ENCODE measurements at places on chromosomes 5 and 9.
A peak's percentile ranks its signal among the peaks of the same experiment; 100 is the strongest.

DNA sequence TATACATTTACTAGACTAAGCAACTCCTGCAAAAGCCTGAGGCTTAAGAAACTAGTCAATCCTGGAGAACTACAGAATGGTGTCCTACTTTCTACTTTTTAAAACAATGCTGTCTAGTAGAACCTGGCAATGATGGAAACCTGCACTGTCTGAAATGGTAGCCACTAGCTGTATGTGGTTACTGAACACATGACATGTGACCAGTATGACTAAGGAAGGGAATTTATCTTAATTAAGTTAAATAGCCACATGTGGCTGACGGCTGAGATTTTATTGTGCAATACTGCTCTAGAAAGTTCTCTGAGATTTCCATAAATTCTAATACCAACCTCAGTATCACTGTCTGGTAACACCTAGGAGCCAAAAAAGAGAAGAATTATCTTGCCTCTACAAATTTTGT, 44.9 kb upstream of the RAPGEF6 start:
- peak; percentile 55 for DNase-seq

- DNase-seq, result no peak
Measured at GRCh38 chr5:78919796-78920195, 65.3 kb downstream of the ARSB start.

DNA sequence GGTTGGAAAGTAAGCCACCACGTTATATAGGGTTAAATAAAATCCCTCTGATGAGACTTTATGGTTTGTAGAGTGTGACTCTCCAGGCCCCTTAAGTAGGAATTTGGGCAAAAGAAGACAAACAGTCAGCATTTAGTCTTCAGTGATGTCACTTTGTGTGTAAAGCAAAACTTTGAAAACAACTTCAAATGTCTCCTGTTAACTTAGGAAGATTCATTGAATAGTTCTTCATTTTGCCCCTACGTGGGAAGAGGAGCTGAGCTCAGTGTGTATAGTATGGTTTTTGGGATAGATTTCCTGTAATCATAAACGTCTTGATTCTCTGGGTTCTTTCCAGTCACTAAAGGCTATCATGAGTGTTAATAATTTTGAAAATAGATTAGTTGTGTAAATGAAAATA, 101.3 kb downstream of the GADD45G start:
- no peak for DNase-seq

GRCh38 chr5:53667621-53668020, 107.2 kb downstream of the NDUFS4 start:
- no peak for DNase-seq

GRCh38 chr5:126358525-126358924, 64.7 kb upstream of the GRAMD2B start:
- DNase-seq, result no peak

GRCh38 chr9:79615038-79615437, 43.3 kb downstream of the TLE4 start:
- no peak for DNase-seq

DNA sequence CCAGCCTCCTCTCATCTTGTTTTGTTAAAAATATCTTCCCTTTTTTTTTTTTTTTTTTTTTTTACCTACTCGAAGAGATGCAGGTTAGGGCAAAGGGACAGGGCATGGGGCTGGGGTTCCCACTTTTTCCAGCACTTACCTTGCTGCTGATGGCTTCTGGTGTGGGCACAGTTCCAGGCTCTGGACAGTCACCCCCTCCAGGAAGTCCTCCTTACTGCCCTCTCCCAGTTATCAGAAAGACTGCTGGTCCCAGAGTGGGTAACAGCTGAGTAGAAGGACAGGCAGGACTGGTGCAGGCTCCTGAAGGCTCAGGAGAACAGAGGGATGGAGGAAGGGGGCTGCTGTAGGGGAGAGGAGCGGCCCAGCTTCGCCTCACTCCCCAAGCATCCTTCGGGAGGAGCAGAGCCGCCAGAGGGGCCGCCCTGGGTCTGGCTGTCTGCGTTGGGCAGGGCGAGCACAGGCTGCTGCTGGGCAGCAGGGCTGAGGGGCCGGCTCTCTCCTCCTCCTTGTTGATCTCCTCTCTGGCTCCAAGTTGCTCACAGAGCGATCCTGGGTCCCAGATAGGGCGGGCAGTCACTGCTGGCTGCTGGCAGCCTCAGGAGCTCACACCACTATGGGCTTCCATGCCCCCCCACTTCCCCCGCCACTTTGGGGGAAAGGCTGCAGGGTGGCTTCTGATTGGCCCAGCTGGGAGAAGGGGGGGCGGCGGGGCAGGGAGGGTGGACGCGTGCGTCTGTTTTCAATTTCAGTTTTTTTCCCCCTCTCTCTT, at the start of gene PDGFRB:
Gene PDGFRB, minus strand, starts transcription at position 588 of the 769 bp plus-strand sequence. CDS start 18,798 bp downstream, outside the sequence.
- DNase-seq, result peak; percentile 84

- peak; percentile 95 for DNase-seq
Measured at GRCh38 chr5:54743997-54744788, 226.6 kb downstream of the SNX18 start.

DNA sequence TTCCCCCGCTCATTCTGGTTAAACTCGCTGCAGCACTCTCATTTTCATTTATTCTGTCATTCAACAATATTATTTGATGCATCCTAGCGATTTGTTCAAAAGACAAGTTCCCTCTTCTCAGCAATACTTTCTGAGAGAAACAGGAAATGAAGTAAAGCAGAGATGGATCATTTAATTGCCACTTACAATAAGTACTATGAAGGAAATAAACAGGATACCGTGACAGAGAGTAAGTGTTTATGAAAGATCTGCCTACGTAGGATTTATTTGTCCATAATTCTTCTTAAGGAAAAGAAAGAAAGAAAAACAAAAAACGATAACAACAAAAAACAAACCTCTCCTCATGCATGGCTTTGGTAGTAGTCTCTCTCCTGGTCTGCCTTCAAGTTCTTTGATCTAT, 406.8 kb upstream of the ZNF608 start:
- DNase-seq, result no peak

DNA sequence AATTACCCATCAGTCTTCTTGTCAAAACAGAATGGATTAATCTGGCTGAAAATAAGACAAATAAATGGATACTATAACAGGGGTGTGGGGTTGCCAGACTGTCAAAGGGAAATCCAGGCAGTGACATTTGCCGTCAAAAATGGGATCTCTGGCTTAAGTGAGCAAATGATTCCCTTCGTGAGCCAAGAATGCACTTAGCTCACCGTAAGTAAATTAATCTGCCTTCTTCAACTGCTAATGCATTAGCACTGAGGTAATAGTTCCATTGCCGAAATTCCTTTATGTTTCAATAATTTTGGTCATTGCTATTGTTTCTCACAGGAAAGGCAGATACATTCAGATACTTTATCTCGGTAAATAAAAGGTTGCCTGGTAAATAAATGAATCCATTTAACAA, 377.8 kb downstream of the KIAA0825 start:
- no peak for DNase-seq

GRCh38 chr9:89879276-89879675, 274.5 kb downstream of the GADD45G start:
- no peak for DNase-seq

DNA sequence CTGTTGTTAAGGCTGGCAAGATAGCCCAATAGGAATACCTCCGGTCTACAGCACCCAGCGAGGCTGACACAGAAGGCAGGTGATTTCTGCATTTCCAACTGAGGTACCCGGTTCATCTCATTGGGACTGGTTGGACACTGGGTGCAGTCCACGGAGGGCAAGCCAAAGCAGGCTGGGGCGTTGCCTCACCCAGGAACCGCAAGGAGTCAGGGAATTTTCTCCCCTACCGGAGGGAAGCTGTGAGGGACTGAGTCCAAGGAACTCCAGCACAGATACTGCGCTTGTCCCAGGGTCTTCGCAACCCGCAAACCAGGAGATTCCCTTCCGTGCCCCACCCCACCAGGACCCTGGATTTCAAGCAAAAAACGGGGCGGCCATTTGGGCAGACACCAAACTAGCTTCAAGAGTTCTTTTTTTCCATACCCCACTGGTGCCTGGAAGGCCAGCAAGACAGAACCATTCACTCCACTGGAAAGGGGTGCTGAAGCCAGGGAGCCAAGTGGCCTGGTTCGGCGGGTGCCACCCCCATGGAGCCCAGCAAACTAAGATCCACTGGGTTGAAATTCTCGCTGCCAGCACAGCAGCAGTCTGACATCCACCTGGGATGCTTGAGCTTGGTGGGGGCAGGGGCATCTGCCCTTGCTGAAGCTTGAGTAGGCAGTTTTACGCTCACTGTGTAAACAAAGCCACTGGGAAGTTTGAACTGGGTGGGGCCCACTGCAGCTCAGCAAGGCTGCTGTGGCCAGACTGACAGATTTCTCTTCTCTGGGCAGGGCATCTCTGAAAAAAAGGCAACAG, 647.2 kb downstream of the BNC2 start:
- no peak for DNase-seq

GRCh38 chr9:33144551-33144950, 22.6 kb downstream of the B4GALT1 start:
- no peak for DNase-seq

DNA sequence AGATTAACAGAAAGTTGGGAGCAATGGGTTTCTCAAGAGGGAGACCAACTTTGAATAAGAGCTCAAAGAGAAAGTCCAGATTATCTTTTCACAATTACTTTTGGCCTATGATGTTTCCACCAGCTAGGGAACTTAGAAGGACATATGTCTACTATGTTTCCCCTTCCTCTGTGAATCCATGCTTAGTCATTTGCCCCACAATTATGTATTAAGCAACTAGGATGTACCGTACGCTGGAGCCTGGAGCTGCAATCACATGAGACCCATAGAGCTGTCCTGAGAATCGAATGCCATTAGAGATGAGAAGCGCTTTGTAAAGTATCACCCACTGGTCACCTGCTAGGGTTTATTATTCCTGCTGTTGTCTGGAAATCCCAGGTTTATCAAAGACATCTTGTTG, 78.8 kb downstream of the PDE6A start:
- DNase-seq, result no peak

GRCh38 chr5:617896-618295, 5.8 kb downstream of the CEP72 start:
- DNase-seq, result no peak

- DNase-seq, result no peak
Measured at GRCh38 chr9:107158321-107158720, 124.8 kb upstream of the RAD23B start.

GRCh38 chr5:118529361-118530144, 458.8 kb downstream of the DTWD2 start:
- DNase-seq, result no peak

GRCh38 chr5:122306461-122306860, 5.6 kb upstream of the SNCAIP start:
- DNase-seq, result no peak

GRCh38 chr5:149406203-149406978, 27.3 kb upstream of the IL17B start:
- DNase-seq, result peak; percentile 99

- no peak for DNase-seq
Measured at GRCh38 chr5:32319392-32319791, 6.7 kb upstream of the MTMR12 start.

- no peak for DNase-seq
Measured at GRCh38 chr5:89071101-89071940, 188.3 kb upstream of the MEF2C start.

GRCh38 chr9:93064392-93065134, 6.1 kb downstream of the SUSD3 start:
- DNase-seq, result no peak

GRCh38 chr9:38423973-38424843, at the start of gene IGFBPL1:
Gene IGFBPL1 (minus strand): TSS chr9:38424454. CDS start chr9:38424424, 30 bp downstream.
- no peak for DNase-seq

GRCh38 chr9:130866474-130866965, 30.1 kb downstream of the QRFP start:
- peak; percentile 68 for DNase-seq

DNA sequence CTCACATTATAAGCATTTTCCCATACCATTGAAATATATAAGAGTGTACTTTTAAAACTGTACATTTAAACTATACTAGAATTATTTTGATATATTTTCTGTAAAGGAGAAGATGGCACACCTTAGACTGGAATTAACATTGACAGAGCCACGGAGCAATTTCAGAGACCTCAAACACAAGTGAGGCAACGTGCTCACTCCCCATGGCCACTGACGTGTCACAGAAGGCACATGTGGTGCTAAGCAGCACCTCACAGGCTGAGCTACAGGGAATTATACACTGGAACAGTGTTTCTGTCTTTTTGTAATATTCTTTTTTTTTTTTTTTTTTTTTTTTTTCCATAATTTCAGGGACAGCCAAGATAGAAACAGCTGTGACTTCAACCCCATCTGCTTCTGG, 66.5 kb downstream of the NUP214 start:
- no peak for DNase-seq

- DNase-seq, result no peak
Measured at GRCh38 chr5:3004361-3005080, 253.0 kb upstream of the IRX2 start.

DNA sequence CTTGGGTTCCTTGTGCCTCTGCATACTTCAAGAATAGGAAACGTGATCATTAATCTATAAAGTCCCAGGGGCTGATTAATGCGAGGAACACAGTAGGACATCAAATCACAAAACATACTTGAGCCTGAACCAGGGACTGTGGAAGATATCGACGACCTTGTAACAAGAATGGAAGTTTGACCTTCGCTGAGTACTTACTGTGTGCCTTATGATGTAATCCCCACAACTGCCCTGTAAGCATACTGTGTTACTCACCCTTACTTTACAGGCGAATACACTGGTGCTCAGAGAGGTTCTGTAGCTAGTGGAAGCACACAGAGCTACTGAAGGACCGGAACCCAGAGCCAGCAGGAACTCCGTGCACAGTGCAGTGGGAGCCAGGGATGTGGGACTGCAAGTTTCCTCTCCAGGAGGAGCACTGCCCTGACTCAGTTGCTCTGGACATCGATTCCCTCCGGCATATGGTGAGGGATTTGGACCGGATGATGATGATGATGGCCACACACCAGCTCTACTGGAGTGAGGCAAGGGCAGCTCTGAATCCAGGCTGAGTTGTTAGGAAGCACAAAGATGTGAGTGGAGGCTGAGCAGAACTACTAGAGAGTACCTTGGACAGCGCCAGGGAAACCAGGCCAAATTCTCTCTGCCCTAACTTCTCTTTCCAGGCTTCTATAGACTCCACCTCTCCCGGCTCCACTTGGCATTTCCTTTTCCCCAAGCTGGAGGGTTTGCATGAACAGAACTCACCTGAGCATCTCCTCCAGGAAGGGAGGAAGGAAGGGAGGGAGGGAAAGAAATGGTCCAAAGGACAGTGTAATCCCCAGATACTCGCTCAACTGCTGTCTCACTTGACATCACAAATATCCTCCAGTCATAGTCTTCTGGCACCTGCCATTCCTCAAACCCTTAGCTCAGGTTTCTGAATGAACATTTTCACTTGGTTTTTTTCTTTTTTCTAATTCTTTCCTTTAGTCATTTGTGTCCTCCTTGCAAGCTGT, 1.5 kb upstream of the GABBR2 start:
- peak; percentile 25 for DNase-seq

- DNase-seq, result no peak
Measured at GRCh38 chr5:14775857-14776256, 95.7 kb downstream of the ANKH start.

DNA sequence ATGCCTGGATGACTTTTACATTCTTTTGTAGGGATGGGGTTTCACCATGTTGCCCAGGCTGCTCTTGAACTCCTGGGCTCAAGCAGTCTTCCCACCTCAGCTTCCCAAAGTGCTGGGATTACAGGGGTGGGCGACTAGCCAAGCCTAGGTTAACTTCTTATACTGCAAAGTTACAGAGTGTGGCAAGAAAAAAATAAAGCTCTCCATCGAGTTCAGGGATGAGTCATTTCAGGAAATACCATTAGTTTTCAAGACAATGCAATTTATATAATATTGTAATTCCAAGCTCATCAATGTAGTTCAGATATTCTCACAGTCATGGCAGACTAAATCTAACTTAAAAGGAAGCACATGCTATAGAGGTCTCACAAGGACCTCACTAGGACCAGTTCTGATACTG, 11.5 kb upstream of the ABO start:
- DNase-seq, result no peak
